ENCODE measurements at places on chromosomes 12 and 14.

GRCh38 chr12:119578112-119578511 is 15.5 kb upstream of the TMEM233 start:
- DNase-seq = no peak

DNA sequence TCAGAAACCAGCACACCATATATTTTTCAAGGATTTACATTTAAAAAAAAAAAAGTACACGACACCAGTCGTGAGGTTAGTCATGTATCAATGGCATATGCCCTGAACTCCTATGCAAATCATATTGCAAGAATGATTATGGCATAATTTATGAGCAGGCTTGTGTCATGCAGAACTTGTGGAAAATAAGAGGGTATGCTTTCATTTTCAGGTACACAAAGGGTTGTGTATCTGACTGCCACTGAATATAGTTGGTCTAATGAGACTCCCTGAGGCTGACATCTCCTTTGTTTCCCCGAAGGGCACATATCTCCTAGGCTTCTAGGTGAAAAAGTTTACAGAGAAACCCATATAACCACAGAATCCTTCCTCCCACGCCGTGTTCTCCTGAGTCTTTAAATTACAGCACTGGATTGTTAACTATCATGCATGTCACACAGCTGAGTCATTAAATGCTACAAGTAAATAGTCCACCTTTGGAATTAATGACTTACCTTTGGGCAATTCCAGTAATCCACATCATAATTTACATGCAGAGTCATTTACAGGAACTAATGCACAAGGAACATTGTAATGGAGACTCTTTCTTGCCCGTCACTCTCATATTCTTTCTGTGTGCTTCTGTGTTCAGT is 356.7 kb upstream of the DIO2 start:
- no peak for DNase-seq

DNA sequence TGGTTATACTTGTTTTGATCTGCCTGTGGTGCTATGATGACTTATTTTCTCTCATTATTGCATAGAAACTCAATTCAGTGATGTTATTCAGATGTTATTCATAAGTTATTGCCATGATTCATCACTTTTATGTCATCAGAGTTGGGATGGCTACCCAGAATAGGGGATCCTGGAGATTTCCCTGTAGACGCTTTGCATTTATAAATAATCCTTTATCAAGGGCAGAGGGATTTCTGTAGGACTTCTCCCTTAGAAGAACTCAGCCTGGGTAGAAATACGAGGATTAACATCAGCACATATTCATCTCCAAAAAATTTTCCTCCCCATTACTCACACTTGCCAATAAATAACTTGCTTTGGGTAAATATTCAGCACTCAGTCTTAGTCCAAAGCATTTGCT is 4.9 kb downstream of the GPRC5A start:
- no peak for DNase-seq

GRCh38 chr12:89247541-89247942 is 104.8 kb downstream of the DUSP6 start:
- DNase-seq = no peak

DNA sequence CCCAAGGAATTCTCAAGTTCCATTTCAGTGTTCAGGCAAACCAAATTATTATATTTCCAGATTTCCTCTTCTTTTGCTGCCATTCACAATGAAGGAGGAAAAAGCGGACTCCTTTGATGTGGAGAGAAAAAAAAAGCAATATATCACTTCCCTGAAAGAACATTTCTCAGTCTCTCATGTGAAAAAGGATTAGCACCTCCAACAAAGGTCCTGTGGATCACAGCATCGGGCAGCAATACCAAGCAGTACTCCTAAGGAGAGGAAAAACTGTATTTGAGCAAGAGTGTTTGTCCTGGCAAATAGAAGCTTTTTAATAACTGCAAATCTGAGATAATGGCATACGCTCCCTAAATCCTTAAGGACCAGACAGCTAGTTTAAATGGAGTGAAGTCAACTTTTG is 93.9 kb upstream of the RFX4 start:
- DNase-seq = no peak

GRCh38 chr12:77324763-77325468 is 259.5 kb upstream of the E2F7 start:
- no peak for DNase-seq

Data from T-helper 2 cell (primary cell).